Uterus (tissue), 4 donors: ENCODE measurements at places on chromosomes 7 and 10. TPM values are rescaled to one million over a fixed set of nuclear protein-coding genes. Genes with fewer than 3 reads are reported as not detected.

The NAMPT gene
- 30.7 TPM for total RNA-seq

The ZNF488 gene
- not detected for total RNA-seq

The ZC3HAV1L gene
- total RNA-seq: 38.9 TPM

The PON3 gene
- total RNA-seq: 10.6 TPM

The OR2A7 gene
- total RNA-seq: 2.8 TPM

The AKR1C3 gene
- total RNA-seq: 10.0 TPM

The UBE2D1 gene
- 9.4 TPM for total RNA-seq

The VIPR2 gene
- total RNA-seq: 3.4 TPM

The TACC2 gene
- total RNA-seq: 12.4 TPM

The PKD2L1 gene
- total RNA-seq: not detected

The TLX1 gene
- total RNA-seq: not detected

The PPP1R3C gene
- total RNA-seq: 55.2 TPM

The KIF5B gene
- 109 TPM for total RNA-seq

DNA sequence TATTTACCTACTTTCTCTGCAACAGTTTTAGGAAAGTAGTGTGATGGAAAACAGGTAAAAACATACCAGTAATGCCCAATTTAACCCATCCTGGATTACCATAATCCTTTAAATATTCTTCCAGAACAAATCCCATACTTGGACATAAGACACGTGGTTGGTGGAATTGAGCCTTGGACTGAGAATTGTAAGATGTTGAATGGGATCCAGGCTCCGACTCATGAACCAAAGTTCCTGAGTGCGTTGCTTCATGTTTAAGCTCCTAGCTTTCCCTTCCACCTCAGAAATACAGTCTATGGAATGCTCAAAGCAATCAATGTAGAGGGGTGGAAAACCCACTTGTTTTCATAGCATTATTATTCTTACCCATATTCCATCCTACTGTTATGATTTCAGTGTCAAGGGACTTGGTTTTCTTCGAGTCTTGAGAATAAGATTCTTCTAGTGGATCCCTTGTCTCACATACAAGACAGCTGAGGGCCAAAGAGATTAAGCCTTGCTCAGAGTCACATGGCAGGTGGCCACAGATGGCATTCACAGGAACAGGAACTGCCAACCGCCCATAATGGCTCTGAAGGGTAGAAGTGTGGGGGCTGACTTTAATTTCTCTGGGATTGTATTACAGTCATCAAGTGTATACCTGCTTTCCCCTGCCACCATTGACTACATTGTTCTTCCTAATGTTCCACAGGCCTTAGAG lies 171.2 kb downstream of the GFRA1 start:
- no peak for DNase-seq

- DNase-seq: no peak
Observed at GRCh38 chr7:108294595-108294994, 161.6 kb downstream of the NRCAM start.

DNA sequence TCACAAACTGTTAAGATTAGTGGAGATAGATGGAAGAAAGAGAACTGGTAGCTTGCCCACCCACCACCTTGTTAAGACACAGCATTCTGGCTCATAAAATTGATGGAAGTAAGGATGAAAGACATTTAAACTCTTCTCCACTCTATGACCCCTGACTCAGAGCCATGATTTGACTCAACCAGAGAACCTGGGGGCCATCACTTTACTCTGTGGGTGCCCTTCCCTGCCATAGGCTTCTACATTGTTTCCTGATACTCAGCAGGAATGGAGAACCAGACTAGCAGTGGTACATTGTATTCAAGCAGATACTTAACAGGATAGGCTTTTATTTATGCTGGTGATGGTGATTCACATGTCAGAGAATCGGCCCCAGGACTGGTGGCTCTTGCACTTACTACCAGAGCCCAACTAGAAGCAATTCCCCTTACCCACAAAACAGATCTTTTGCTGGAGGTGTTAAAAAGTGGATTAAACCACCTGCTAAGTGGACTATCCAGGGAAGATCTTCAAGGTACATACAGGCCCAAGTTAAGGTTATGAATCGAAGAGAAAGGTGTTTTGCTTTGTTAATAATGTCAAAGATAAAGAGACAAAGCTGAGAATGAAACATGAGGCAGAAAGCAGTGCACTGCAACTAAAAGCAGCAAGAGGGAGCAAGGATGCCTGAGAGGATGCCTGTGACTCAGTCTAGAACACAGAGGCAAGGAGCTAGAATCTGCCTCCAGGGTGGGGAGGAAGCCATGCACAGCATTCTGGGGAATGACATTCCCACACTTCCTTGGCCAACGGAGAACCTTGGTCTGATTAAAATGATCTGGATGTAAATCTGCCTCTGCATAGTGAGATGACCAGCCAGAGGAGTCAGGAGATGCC lies 36.0 kb upstream of the GLI3 start:
- DNase-seq: no peak

DNA sequence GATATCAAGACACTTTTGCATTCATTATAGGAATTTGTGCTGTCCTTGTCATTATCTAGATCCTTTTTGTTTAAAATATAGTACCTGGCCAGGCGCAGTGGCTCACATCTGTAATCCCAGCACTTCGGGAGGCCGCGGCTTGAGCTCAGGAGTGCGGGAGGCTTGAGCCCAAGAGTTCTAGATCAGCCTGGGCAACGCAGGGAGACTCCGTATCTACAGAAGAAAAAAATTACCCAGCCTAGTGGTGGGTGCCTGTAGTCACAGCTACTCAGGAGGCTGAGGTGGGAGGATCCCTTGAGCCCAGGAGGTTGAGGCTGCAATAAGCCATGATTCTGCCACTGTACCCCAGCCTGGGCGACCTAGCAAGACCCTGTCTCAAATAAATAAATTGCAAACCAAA lies 621 bp upstream of the MORN4 start:
- DNase-seq: no peak

DNA sequence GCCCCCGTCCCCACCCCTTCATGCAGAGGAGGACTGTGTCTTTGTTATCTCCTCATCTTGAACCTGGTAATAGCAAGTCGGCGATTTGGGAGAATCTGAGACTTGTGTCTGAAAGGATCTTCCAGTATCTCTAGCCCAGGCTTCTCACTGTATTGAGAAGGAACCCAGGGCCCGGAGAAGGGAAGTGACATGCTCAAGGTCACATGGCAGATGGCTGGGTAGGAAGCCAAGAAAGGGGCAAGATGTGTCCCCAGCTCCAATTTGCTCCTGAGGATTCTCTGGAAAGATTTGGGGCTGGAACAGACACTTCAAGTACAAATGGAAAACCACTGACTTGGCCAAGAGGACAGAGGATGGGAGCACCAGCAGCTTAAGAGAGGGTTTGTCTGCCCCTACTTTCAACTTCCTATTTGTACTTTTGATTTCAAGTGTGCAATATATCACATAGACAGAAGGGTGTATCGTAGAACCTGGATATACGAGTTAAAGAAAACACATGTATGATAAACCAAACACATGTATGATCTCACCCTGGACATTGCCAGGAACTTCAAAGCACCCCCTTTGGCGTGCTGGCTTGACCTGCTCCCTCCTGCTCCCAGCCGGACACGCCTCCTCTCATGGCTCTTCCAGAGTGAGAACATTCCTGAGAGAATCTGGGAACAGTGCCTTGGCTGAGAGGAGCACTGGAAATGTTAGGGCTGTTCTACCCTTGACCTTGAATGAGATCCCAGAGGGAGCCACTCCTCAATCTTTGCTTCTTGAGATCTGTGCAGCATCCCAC lies 79.7 kb downstream of the CDH23 start:
- peak; percentile 78 for DNase-seq

GRCh38 chr7:66423729-66424128 lies 205.0 kb upstream of the KCTD7 start:
- no peak for DNase-seq

GRCh38 chr10:106795619-106796018 lies 368.9 kb downstream of the SORCS1 start:
- DNase-seq: peak; percentile 54

- no peak for DNase-seq
Observed at GRCh38 chr10:25261558-25261957, 86.8 kb downstream of the GPR158 start.

DNA sequence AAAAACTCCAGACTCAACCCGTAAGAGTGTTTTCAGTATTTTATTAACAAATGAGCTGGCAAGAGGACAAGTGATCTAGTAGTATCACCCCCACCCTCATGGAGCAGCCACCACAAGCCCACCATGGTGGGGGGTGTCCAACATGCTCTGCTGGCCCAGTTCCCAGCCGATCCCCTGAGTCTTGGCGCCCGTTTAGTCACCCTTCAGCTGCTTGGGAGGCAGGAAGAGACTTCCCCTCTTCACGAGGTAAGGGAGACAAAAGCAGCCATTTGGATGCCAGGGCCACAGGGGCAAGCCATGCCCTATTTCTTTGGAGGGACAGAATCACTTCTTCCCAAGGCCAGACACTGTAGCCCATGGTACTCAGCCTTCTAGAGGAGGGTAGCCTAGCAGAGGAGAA lies 54.1 kb downstream of the NOD1 start:
- no peak for DNase-seq

DNA sequence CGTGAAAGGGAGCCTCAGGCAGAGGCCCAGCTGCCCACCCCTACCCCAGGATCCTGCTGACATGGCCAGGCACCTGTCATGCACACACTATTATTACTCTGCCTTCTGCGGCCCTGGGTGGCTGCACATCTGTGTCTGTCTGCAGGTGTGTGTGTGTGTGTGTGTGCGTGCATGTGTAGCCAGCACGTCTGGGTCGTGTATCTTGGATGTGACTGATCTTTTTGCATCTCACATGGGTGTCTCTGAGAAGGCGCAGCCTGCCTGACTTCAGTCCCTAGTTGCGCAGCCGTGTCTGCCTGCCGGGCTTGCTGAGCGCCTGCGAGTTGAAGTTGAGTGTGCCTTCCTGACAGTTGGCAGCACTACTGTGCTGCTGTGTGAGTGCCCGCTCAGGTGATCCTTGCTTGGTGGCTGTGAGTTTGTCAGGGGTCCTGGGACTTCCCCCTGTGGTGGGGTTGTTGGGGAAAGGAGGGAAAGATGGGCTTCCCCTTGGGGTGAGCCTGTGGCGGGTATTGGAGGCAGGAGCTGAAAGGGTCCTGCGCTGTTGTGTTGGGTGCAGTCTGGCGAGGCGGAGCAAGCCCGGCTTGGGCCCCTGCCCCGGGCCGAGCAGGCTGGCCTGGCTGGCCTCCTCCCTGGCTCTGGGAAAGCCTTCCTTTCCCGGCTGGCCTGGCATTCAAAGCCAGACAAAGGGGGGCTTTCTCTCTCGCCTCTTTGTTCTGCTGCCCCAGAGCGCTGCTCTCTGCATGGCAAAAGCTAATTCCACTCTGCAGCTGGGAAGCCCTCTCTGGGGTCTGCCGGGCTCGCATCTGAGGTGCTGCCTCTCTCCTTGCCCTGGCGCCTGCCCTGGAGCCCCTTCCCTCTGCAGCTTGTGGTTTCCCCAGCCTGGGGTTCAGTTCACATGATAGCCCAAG lies 4.9 kb downstream of the TRIM8 start:
- no peak for DNase-seq

GRCh38 chr10:72038458-72039001 lies 49.8 kb downstream of the SPOCK2 start:
- no peak for DNase-seq

DNA sequence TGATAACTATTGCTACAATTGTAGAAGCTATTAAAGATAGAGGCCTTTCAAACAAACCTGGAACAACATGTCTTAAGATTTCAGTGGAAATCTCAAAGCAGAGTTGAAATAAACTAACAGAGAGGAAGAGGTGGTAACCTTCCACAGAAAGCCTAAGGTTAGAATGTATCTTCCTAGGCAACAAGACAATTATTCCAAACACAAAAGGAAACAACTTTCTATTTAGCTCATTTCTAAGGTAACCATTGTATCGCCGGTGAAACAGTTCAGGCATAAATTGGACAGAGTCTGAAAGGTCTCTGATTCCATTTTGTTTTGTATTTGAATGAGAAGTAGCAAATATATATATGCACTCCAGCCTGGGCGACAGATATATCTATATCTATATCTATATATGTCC lies 30.7 kb upstream of the HYCC1 start:
- no peak for DNase-seq

DNA sequence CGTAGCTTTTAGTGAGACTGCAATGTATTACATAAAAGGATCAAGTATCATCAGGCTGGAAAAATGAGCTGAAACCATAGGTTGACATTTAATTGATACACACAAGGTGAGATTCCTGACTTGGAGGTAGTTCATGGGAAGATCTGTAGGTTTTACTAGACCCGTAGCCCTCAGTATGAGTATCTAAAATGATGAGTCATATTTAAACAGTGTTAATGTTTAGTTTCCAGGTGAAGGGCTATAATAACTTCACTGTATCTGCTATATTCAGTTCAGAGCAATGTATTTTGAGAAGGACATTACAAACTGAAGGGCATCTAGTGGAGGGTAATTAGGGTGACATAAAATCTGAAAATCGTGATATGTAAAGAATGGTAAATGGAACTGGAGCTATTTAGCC lies 35.0 kb downstream of the ENTPD1 start:
- DNase-seq: no peak

GRCh38 chr7:157274991-157275427 lies 61.8 kb upstream of the DNAJB6 start:
- DNase-seq: no peak

GRCh38 chr10:127349737-127350136 lies 153.3 kb upstream of the INSYN2A start:
- no peak for DNase-seq

- DNase-seq: no peak
Observed at GRCh38 chr7:145584401-145584800, 532.2 kb upstream of the CNTNAP2 start.

- no peak for DNase-seq
Observed at GRCh38 chr7:20441346-20441745, 110.6 kb downstream of the ITGB8 start.

DNA sequence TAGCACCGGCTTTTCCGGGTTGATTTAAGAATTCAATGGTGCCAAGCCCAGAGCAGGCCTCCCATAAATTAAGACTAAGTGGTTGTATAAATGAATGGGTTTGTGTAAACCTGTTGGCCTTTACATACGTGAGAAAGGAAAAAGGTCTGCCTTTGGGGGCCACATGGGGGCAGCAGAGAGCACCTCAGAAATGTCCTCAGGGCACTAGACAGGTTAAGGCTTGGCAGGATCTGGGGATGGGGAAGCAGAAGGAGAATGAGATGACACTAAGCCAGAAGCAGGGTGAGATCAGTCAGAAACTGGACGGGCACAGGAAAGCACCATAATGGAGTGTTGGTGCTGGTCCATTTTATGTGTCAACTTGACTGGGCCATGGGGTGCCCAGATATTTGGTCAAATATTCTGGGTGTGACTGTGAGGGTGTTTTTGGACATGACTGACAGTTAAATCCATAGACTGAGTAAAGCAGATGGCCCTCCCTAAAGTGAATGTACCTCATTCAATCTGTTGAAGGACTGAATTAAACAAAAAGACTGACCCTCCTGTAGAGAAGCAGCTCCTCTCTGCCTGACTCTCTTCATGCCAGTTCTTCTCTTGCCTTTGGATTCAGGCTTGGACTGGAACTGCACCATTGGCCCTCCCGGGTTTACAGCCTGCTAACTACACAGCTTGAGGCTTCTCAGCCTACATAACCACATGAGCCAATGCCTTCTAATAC lies 58.9 kb downstream of the FRMPD2 start:
- no peak for DNase-seq

DNA sequence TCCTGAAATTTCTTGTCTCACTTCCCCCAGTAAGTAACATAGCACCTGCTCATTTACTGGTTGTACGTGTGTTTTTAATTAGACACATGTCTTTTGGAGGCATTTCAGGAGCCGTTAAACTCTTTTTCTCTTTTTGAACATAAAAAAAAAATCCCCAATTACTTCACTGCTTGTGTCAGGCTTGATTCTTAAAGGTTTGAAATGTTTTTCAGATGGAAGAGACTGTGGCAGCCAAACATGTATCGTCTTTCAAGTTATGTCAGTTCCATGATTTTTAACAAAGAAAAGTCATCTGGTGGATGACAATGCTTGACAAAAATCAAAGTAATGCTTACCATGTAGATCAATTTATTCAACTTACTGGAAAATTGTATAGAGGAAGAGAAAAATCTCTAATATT lies 585.8 kb downstream of the GATA3 start:
- no peak for DNase-seq
